ENCODE measurements at places on chromosomes 12 and 14.

GRCh38 chr12:32089586-32089985 is 17.1 kb upstream of the BICD1 start:
- no peak for DNase-seq

DNA sequence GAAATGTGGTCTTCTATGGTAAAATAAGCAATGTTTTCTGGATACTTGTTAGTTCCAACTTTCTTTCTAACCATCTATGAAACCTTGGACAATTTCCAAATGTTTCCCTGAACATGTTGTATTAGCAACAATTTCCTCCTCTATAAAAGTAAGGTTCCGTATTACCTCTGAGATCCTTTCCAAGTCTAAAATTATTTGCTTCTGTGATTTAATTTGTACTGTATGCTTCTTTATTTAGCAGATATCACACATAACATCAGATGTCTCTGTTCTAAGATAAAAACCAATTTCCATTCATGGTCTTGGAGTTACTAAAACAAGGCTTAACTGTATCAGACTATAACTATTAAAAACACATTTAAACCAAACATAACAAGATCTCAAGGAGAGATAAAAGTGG is 177.2 kb downstream of the FOXA1 start:
- no peak for DNase-seq

DNA sequence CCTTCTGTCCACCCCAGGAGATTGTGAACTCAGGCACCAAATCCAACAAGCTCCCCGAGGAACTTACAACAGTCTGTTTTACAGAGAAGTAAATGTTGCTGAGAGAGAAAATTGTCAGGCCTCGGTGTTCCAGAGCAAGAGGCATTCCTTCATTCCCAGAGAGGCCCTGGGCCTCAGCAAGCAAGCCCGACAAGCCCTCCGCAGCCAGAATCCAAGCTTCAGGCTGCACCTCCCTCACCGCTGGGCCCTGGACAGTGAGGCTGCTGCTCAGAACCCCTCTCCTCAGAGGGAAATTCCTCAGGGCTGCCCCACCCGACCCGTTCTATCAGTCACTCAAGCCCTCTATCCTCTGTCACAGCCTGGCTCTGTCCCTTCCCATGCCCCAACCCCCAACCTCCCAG is 56.4 kb downstream of the ZFP36L1 start:
- no peak for DNase-seq

DNA sequence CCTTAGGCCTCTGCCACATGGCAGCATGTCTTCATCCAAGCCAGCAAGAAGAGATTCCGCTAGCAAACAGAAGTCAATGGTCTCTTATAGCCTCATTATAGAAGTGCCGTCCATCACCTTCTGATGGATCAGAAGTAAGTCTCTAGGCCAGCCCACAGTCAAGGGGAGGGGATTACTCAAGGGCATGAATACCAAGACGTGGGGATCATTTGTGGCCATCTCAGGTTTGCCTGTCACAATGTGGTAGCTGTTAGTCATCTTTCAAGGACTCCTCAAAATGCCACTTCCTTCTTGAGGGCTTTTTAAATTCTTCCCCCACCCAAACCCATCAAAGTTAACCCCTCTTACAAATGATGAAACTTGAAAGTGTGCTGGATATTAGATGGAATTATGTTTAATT is 8.1 kb upstream of the ADCY6 start:
- DNase-seq, result no peak

DNA sequence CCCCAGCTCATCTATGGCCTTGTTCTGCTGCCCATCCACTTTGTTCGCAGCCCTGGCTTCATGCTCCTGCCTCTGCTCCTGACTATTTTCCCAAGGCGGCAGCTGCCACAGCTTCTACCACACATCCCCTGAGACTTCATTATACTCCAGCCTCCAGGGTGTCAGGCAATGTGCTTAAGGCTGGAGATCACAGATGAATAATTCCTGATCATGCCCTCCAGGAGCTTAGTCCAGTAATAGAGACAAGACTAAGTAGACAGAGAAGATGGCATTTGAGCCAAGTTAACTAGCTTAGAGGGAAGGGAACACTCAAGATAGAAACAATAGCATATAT is 7.1 kb downstream of the TAPBPL start:
- DNase-seq, result no peak

- DNase-seq, result peak; percentile 69
Measured at GRCh38 chr14:59332727-59333126, 132.5 kb downstream of the GPR135 start.

- DNase-seq, result peak; percentile 73
Measured at GRCh38 chr12:47812797-47813510, 6.7 kb downstream of the HDAC7 start.

Data from fibroblast of the conjunctiva (primary cell).